ENCODE measurements at places on chromosomes 2 and 18. TPM values are rescaled to one million over a fixed set of nuclear protein-coding genes. Genes with fewer than 3 reads are reported as not detected.
A peak's percentile ranks its signal among the peaks of the same experiment; 100 is the strongest.

- DNase-seq: no peak
Observed at GRCh38 chr2:172735582-172736423, at the start of gene RAPGEF4. RAPGEF4 (plus strand) TSS chr2:172735845; CDS start chr2:172735984, 139 bp downstream.

DNA sequence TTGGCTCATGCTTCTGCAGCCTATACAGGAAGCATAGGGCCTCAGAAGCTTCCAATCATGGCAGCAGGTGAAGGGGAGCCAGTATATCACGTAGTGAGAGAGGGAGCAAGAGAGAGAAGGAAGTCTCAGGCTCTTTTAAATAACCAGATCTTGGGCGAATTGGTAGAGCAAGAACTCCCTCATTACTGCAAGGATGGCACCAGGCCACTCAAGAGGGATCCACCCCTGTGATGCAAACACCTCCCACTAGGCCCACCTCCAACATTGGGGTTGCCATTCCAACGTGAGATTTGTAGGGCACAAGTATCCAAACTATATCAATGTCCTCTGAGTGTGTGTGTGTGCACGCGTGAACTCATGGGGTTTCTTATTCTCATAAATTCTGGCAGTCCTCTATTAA, 37.6 kb upstream of the RMP24 start:
- no peak for DNase-seq

- DNase-seq: no peak
Observed at GRCh38 chr2:136801661-136802060, 36.3 kb downstream of the THSD7B start.

Gene CMPK2
- total RNA-seq: 6.8 TPM

DNA sequence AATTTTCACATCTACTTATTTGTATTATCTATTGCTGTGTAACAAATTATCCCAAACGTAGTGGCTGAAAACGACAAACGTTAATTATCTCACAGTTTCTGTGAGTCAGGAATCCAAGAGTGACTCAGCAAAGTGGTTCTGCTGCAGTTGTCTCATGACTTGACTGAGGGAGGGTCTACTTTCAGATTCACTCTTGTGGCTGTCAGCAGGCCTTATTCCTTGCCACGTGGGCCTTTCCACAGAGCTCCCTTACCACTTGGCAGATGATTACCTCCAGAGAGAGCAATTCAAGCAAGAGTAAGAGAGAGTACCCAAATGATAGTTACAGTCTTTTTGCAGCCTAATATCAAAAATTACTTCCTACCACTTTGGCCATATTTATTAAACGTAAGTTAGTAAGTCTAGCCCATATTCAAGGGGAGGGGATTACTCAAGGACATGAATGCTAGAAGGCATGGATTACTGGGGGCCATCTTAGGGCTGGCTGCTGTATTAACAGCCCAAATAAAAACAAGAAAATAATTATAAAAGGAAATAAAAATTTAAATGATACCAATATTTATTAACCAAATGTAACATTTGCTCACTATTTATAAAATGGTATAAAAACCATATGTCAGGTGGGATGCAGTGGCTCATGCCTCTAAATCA, 48.7 kb upstream of the NBEAL1 start:
- peak; percentile 56 for DNase-seq

DNA sequence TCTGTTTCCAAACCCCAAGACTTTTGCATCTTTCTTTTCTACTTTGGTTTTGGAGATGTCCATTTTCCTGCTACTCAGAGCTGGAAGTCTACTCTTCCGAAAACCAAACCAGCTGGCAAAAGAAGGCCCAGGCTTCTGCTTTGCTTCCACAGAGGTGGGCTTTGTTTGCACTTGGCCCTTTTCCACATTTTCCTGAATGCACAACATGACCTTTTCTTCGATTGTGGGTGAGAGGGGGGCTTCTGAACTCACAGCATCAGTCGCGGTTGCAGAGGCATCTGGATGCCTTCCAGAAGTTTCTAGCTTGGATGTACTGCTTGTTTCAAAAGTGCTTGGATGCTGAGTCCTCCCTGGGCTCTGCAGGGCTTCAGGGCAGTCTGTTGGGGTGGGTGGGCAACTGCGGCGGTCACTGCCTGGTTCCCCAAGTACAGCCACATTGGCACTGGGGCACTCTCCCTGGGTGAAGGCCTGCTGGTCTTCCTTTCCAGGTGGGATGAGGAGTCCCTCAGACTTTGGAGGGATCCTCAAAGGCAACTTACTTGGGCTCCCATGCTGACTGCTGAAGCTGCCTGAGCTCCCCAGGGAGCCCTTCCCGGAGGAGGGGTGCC, 112.3 kb upstream of the LYPD1 start:
- no peak for DNase-seq

Gene MGAT4A
- 76.7 TPM for total RNA-seq

DNA sequence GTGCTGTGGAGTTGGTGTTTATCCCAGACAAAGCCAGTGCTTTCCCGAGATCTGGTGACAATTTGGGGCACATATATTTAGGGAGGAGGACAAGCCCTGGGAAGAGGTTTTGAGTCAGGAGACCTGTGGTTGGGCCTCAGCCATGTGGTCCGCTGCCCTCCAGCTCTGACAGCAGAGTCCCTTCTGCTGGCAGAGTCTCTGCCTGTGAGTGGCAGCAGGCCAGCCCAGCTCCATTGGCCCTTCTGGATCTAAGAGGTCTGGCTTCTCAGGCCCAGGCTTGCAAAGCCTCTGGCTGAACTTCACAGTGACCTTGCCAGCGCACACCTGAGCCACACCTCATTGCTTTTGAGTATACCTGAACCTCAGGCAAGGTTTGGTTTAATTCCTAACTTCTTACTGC, 115.3 kb downstream of the BCL2L11 start:
- no peak for DNase-seq

GRCh38 chr2:136653861-136654260, 111.5 kb upstream of the THSD7B start:
- DNase-seq: no peak

- DNase-seq: no peak
Observed at GRCh38 chr2:171383134-171383533, 50.7 kb downstream of the METTL8 start.

GRCh38 chr2:64700133-64700809, 46.6 kb upstream of the SERTAD2 start:
- no peak for DNase-seq

- no peak for DNase-seq
Observed at GRCh38 chr2:119134775-119135174, 23.8 kb downstream of the C1QL2 start.

- DNase-seq: peak; percentile 40
Observed at GRCh38 chr2:100919316-100919715, 82.8 kb upstream of the RPL31 start.

Gene RBM44
- total RNA-seq: 0.75 TPM

- DNase-seq: no peak
Observed at GRCh38 chr18:76571689-76572088, 76.6 kb upstream of the ZNF516 start.

DNA sequence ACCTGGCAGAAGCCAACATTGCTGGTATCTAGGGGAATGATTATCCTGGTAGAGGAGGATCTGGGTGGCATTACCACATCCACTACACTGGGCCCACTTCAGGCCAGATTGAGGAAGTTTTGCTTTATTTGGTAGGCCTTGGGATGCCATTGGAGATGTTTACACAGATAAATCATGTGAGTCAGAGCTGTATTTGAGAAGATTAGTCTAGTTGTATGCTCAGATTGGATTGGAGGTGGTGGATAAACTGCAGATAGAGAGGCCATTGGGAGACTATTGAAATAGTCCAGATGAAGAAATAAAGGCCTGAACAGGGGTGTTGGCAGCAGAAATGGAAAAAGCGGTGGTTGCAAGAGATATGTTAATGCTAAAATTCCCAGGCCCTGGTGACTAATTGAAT, 81.5 kb downstream of the EFEMP1 start:
- no peak for DNase-seq

- DNase-seq: no peak
Observed at GRCh38 chr2:8548619-8549150, 133.2 kb upstream of the ID2 start.

DNA sequence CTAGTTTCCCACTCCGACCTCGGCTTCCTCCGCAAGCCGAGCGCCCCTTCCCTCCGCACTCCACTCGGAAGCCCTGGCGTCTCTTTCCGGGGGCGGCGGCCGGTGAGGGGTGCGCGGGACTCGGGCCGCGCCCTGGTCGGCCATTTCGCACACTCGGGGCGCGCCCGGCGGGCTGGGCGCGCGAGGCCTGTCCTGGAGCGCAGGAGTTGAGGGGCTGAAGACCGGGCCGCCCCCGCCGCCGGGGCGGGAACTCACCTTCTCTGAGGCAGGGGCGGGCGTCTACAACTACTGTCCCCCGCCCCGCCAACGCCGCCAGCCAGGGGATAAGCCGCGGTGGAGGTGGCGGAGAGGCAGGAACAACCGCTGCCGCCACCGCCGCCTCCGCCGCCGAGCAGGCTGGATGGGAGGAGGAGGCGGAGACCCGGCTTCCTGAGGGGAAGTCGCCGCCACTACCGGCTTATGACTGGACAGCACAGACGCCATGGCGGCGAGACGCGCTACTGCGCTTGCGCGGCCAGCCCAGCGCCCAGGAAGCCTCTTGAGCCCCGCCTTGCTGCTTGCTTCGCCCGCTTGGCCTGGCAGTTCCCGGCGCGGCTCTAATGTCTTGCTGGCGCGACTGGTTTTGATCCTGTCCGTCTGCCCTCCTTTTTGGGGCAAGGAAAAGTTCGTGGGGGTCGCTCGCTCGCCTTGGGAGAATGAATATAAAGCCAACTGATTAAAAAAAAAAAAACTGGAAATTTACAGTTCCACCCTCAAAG, at the start of gene KRCC1:
TSS of gene KRCC1 (minus strand) at position 413 of the 758 bp plus-strand sequence. CDS start 27,220 bp downstream, outside the sequence.
- peak; percentile 96 for DNase-seq

DNA sequence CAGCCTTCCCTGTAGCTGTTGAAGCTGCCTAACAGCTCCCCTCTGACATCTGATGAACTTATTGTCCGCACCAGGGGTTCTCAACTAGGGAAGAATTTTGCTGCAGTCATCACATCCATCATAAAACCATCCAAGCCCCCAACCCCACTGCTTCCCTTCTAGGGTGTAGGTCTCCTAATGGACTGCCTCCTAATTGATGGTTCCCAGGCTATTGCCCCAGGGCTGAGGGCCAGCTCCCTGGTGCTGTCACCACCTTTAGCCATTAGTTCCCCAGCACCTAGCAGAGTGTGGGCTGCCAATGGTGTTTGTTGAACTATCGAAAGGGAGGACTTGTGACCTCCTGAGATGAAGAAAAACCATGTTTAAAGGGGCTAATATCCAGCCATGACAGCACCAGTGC, 125.9 kb downstream of the NCKAP5 start:
- no peak for DNase-seq

GRCh38 chr2:7972670-7973069, 709.2 kb upstream of the ID2 start:
- no peak for DNase-seq

DNA sequence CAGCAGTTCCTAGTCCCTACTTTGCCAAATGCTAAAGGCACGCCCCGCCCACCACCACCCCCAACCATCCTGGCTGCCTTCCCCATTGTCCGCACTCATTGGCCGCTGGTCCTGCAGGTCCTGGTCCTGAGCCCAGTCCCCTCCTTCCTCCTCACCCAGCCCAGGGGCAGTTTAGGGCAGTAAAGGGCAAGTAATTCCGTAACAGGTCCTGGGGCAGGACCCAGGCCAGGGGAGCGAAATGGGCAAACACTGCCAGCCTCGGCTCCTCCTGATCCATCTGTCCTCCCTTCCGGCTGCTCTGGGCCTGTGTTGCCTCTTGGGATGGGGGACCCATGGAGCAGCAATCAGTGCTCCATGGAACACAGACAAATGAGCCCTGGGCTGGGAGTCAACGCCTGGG, 6.1 kb downstream of the ADCY3 start:
- DNase-seq: no peak

DNA sequence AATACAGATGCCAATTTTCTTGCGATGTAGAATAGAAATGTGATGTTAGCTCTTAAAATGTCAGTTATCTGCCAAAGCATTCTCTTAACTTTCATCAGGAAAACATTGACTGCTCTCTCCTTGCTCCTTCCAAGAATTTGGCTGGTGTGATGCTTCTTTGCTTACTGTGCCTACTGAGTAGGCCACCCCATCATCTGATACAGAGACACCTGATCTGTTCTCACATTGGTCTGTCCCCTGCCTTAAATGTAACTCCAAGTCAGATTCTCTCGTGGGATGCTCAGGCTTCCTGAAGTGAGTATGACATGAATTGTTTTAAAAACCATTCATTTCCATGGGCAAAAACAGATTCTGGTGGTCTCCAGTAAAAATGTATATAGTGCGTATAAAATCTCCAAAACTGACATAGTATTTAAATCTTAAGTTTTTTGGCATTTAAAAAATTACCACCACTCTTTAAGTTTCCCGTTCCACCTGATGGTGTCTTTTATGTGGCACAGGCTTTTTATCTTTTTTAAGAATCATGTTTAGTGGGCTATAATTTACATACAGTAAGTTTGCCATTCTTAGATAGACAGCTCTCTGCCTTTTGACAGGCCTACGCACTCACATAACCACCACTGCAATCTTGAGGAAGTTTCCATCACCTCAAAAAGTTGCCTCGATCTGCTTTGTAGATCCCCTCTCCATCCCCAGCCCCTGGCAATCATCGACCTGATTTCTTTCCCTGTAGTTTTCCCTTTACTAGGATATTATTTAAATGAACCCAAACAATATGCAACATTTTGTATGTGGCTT, 36.6 kb downstream of the UBE2F start:
- peak; percentile 45 for DNase-seq

DNA sequence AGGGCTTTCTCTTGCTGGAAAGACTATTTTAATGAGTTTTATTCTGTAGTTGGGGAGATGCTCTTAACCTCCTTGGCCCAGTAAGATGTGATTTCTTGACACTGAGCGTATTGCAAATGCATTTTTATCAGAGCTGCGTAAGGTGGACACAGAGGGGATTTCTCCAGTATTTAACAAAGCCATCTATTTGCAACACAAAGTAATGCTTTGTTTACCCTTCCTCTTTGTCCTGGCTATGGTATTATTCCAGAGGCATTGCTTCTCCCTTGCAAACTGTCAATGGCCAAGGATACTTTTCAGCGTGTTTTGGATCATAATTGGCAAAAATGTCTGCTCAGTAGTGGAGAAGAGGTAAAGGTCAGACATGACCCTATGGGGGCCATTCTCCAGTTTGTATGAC, 90.8 kb upstream of the PIK3C3 start:
- no peak for DNase-seq

- DNase-seq: no peak
Observed at GRCh38 chr2:174764280-174765255, at the start of gene CHRNA1. CHRNA1 (minus strand) TSS chr2:174764472; CDS start chr2:174764394, 78 bp downstream.

Gene CRYGD
- not detected for total RNA-seq

- no peak for DNase-seq
Observed at GRCh38 chr2:234679741-234680687, 183.1 kb upstream of the ARL4C start.

GRCh38 chr18:46278481-46279465, 174.6 kb downstream of the HAUS1 start:
- DNase-seq: no peak

DNA sequence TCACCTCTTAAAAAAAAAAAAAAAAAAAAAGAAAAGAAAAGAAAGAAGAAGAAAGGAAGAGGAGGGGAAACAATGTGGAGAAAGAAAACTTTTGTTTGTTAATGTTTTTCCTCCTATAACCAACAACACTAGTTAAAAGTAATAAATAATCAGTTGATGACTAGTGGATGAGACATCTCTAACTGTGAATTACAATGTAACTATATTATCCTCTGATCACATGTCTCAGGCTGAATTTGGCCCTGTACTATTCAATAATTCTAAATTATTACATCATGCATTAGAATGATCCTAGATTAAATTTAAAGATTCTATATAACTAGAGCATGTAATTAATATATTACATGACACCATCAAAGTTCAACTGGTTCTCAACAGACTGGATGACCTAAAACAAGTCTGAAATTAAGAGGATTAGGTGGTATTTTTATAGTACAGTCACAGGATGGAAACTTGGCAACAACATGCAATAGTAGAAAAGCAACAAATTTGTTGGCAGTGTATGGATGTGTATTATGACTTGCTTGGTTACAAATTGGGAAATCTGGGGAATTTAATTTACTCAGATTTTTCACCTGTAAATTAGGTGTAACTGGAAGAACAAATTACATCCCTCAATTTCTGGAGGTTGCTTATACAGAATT, 269.3 kb upstream of the SETBP1 start:
- no peak for DNase-seq

Measured in activated CD4-positive, alpha-beta memory T cell treated with anti-CD3 and anti-CD28 coated beads for 36 hours (primary cell).